ENCODE measurements at places on chromosomes 5 and 9.

DNA sequence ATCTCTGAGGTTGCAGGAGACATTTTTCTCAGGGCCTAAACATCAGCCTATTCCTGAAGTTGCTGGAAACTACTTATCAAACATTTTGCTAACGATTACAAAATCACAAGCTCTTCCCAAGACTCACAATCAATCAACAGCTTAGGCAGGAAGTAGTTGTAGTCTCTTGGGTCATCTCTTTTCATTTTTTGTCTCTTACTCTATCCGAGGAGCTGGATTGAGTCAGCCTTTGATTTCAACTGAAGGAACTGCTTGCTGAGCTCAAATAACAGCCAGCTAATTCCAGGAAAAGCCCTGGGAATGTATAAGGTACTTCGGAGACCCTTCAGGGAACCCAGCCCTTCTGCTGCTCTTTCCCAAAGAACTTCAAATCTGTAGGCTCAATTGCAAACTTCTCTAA is 398.9 kb downstream of the PLK2 start:
- DNase-seq: no peak

DNA sequence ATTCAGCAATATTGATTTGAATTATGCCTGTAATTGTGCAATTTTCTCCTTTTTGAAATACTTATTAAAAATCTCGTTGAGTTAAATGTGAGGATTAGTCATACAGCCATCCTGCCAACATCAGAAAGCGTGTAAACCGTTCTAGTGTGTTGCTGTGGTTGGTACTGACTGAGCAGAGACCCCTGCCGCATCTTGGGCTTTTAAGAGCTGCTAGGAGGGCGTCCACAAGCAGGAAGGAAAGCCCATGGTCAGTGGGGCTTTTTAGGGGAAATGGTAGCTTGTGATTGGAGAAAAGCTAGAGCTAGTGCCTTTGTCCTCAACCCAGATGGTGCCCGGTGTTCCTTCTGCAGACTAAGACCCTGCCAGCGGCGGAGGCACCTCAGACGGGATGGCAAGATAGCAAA is 1.3 kb downstream of the SDHA start:
- no peak for DNase-seq

DNA sequence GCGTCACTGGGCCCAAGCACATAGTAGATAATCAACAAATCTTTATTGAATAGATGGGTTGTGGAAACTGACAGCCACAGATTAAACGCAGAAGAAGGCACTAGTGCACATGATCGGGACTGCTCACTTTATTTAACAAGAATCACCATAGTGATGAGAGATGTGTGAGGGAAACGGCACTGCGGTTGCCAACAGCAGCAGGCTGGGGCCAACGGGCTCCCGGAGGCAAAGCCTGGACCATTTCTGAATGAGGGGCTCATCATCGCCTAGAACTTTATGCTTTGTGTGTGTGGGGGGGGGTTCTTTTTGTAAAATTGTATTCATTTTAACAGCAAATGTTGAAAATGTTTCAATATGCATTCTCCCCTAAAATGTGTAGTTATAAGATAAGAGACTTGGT is 61.9 kb upstream of the RUFY1 start:
- no peak for DNase-seq

DNA sequence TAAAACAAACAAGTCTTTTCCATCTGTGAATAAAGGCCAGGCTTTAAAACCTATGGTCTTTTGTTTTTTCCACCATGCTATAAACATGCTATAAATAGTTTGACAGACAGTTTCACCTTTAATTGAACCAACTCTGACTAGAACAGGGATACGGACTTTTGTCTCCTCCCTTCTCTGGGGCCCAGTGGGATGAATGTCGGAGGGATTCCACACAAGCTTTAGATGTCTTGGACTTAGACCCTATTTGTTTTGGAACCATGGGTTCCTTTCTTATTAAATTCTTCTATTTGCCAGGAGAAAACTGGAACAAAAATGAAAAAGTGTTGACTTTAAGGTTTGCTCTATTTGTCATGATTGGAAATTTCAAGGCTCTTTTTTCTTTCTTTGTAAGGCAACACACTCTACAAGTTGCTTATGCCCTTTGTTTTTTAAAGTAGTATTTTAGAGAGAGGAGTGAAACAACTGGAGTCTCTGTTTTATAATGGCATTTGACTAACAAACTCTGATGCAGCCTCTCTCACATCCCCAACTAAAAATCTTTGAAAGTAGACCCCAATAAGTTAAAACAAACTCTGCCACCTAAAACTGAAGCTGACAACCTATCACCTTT is 145.3 kb downstream of the MLLT3 start:
- no peak for DNase-seq

GRCh38 chr9:12783767-12784460 is 9.1 kb downstream of the LURAP1L start:
- DNase-seq: no peak

DNA sequence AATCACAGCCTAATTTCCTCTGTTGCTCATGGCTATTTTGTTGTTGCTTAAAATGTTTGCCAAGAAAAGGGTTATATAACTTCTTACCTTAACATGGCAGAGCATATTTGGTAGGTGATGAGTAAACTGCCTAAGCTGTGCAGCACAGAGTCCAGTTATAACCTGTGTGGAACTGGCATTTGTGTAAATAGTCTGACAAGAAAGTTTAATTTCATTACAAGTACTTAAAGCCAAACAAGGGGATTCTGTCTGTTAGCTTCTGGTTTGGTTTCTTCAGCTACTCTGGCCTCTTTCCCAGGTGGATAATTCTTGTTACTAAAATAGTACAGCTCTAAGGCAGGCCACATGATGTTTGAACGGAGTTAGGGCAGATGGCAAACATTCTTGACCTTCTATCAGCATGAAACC is 72.2 kb downstream of the PTCD2 start:
- DNase-seq: no peak

GRCh38 chr9:110545705-110546104 is 33.8 kb downstream of the SVEP1 start:
- no peak for DNase-seq

DNA sequence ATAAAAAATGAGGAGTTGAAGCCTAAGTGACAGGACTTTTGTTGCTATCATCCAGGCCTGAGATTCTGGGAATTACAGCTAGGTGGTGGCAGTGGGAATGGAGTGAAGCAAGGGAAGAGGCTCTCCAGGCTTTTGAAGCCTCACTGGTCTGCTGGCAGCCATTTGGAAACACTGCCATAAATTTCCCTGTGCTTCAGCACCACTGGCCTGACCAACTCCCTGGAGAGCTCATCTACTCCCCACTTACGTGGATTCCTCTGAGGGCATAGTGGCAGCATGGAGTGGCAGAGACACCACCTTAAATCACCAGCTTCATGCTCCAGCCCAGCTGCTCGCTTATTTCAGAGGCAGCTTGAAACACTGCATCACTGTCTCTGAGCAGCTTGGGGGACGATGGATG is 518.2 kb downstream of the TLR4 start:
- peak; percentile 6 for DNase-seq

DNA sequence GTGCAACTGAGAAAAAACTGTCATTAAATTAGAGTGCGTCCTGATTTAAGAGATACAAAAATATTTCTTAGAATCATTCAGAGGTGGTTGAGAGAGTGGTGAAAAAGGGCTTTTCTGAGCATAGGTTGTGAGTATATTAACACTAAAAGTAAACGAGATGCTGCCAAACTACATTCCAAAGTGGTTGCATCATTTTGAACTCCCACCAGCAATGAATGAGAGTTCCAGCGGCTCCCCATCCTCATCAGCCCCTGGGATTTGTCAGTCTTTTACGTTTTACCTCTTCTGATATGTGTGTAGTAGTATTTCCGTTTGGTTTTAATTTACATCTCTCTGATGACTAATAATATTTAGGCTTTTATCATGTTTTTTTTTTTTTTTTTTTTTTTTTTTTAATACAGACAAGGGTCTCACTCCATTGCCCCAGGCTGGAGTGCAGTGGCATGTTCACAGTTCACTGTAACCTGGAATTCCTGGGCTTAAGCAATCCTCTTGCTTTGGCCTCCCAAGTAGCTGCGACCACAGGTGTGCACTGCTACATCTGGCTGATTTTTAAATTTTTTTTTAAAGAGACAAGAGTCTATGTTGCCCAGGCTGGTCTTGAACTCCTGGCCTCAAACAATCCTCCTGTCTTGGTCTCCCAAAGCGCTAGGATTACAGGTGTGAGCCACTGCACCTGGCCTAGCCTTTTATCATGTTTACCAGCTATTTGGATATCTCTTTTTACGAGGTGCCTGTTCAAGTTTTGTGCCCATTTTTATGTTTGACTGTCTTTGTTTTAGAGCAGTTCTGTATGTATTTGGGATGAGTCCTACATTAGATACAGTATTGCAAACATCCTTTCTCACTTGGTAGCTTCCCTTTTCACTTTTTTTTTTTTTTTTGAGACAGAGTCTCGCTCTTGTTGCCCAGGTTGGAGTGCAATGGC is 17.0 kb downstream of the PRRT1B start:
- DNase-seq: no peak

Data from endothelial cell (in vitro differentiated cells).